ENCODE measurements at places on chromosomes 16 and 17. TPM values are rescaled to one million over a fixed set of nuclear protein-coding genes. Genes with fewer than 3 reads are reported as not detected.

DNA sequence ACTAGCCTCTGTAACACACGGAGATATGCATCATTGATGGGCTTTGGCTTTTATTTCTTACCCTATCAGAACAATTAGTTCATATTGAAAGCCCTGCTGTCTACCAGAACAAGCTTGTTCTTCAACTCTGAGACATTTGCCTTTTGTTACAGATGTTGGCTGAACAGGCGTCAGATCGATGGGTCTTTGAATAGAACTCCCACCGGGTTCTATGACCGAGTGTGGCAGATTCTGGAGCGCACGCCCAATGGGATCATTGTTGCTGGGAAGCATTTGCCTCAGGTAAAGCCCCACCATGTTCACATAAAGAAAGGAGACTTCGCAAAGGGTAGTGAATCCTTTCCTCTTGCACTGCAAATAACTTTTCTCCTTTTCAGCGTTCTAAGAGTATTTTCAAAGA lies 232.1 kb downstream of the PHKB start:
- DNase-seq, result no peak

DNA sequence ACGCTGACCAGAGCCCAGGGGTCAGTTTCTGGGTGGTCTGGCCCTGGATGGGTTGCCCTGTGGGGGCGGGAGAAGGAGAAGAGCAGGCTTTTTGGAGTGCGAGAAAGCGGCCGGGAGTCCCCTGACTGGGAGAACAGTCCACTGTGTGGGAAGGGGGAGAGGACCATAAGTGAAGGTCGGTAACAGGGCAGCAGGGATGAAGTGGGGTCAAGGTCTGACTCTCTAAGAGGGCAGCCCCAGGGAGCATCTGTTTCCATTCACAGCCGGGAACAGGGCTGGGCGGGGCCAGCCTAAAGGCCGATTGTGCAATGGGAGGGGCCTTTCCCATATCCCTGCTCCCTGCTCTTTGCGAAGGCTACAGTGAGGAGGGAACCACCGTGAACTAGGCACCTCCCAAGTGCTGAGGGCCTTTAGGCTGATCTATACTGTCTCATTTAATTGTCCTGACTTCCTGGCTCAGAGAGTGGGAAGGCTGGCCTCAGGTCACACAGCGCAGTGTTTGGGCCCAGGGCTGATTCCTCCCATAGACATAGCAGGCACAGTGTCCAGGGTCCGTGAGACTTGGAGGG lies 10.4 kb upstream of the WFDC1 start:
- no peak for DNase-seq

MYH1 gene
- total RNA-seq, result not detected

DNA sequence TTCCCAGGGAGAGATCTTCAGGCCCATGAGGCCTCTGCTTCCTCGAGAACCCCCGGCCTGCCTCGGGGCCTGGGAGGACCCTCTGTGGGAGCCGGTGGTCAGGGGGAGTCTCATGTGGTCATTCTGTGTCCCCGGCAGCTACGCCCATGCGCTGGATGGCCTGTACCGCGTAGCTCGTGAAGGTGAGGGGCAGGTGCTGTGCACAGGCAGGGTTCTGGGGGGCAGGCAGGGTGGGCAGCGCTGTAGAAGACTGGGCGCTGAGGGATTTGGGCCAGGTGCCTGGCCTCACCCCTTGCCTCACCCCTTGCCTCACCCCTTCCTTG lies 4.6 kb downstream of the SLC25A10 start:
- no peak for DNase-seq

CCT6B gene
- 0.95 TPM for total RNA-seq

- DNase-seq, result no peak
These were observed 460 bp upstream of the HSBP1 start for GRCh38 chr16:83807327-83807709.

DNA sequence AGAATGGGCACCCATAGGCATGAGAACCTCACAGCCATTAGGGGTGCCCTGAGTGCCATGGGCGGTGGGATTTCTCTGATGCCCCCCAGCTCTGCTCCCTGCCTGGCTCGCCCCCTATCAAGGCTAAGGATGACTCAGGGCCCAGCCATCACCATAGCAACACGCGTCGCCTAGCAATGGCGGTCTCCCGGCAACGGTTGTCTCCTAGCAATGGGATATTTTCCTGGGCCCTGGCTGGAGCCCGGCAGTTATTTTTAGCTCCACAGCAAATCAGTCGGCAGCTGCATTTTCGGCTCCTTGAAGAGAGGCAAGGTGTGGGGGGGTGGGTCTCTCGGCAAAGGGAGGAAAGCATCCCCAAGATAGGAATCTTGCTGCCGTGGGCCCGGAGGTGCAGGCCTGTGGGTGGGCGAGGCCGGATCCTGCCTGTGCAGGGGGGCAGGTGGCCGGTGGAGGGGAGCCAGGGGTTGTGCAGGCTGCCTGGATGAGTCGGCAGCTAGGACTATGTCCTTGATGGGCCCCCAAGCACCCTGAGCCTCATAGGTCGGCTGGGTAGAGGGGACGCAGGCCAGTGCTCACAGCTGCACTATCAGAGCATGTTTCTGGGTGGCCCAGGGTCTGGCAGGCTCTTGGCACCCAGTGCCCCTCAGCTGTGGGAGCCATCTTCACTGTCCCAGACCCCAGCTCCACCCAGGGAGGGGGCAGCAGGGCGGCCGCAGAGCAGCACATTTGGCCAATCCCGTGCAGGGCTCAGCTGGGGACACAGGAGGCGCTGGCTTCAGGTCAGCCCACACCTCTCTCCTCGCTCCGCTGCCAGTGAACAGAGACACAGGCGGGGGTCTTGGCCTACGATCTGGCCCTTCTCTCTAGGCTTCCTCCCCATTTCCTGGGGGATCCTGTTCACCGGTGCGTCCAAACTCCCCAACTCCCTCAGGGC lies 4.2 kb upstream of the FBXL16 start:
- no peak for DNase-seq

- DNase-seq, result no peak
These were observed 2.1 kb downstream of the IFT20 start for GRCh38 chr17:28333083-28333746.

- no peak for DNase-seq
These were observed 5.8 kb downstream of the PPY start for GRCh38 chr17:43936434-43936833.

WDR45B gene
- 74.1 TPM for total RNA-seq

DNA sequence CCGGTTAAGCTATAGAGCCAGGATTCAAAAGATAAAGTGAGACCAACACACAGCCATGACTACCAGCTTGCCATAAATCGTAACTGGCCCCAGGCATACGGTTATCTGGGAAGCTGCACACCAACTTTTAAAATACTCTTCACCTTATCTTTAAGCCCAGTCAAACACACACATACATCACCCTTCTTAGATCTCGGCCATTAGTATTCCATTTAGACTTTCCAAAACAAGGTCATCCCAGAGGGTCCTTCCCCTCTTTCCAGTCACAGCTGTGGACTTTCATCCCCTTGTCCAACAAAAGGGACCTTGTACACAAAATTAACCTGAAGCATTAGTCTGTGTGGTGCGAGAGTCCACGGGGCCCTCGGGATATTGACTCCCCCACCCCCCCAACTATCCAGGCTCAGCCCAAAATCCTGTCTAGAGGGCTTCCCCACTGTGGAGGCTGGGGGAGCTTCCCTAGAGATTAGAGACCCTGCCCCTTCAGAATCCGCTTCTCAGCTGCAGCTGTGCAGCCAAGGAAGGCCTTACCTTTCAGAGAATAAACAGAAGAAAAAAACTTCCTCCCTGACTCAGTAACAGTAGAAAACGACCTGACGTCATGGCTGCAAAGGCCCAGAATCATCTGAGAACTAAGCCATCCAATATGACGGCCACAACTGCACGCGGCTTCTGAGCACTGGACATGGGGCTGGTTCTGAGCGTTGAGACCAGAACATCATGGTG lies 9.9 kb downstream of the ZFHX3 start:
- DNase-seq, result no peak

DNA sequence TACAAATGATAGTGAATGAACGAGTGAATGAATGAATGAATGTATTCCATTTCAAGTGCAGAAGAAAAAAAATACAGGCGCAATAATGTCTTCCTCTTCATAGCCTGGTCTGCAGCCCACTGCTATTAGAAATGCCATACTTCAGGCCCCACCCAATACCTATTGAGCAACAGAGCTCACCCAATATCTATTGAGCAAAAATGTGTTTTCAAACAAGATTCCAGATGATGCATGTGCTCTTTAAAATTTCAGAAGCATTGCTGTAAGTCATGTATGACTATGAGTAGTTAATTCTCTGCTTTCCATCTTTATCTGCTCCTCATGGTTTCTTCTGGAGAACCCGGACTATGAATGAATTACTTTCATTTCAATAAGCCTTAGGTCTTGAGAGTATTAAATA lies 308.2 kb downstream of the XYLT1 start:
- DNase-seq, result no peak

GRCh38 chr16:49504626-49505025 lies 131.0 kb downstream of the C16orf78 start:
- DNase-seq, result no peak

DNA sequence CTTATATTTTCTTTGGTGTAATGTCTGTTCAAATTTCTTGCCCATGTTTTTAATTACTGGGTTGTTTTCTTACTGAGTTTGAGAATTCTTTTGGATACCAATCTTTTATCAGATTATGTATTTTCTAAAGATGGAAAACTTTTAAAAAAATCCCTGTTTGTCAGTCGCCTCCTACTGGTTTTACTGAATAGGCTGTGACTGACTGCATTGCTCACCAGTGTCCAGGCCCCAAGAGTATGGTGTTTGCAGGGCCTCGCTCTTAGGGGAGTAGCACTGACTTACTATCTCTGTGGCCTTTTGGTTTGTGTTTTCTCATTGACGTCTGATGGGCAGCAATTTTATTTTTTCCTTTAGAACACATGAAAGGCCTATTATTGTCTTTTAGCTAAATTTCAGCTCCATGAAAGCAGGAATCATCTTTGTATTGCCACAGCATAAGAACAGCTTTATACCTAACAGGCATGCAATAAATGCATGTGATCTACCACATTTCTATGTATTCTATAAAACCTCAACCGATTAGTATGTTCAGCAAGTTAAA lies 188.4 kb downstream of the AATF start:
- no peak for DNase-seq

Measured in activated CD4-positive, alpha-beta T cell treated with anti-CD3 and anti-CD28 coated beads for 36 hours (primary cell).